ENCODE measurements at places on chromosomes 7 and 10.

- no peak for DNase-seq
Observed at GRCh38 chr7:23523486-23524075, 8.2 kb downstream of the TRA2A start.

DNA sequence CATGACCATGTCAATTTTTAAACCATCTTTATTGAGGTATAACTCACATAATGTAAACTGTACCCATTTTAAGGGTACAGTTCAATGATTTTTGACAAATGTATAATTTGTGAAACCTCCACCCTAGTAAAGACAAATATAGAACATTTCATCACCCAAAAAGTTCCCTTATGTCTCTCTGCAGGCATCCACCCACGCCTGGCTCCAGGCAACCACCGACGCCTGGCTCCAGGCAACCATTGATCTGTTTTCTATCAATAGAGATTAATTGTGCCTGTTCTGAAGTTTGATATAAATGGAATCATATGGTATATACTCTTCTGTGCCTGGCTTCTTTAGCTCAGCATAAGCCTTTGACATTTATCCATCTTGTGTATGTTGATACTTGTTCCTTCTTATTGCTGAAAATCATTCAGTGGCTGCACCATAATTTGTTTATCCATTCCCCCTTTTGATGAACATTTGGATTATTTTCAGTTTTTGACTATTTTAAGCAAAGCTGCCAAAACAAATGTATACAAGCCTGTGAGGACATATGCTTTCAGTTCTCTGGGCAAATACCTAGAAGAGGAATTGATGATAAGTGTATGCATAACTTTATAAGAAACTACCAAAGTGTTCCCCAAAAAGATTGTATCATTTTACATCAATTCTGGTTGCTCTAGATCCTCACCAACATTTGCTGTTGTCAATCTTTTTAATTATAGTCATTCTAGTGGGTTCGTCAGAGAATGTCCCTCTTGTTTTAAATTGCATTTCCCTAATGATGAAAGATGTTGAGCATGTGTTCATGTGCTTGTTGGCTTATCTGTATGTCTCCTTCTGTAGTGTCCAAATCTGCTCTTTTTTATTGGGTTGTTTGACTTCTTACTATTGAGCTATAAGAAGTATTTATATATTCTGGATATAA is 55.7 kb upstream of the HECTD2 start:
- no peak for DNase-seq

DNA sequence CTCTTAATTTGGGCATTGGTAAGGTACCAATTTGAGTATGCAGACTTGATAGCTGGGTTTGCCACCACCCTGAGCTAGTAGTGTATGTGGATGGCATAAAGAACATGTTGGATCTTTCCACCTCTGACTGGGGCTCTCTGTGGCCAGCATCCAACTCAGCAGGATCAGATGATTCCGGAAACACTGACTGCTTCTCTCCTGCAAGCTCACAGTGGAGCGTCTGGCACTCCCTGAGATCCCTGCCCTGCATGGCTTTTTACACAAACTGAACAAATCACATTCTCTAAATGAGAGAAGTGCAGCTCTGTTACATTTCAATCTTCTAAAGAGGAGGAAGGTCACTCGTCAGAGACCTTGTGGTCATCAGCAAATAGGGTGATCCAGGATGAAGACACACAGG is 1057.5 kb downstream of the NRG3 start:
- DNase-seq = no peak

- DNase-seq = no peak
Observed at GRCh38 chr7:80303315-80303714, 168.7 kb downstream of the GNAI1 start.

GRCh38 chr7:128986609-128987008 is 48.9 kb downstream of the IRF5 start:
- DNase-seq = no peak

GRCh38 chr10:70958396-70958795 is 70.0 kb upstream of the PCBD1 start:
- DNase-seq = no peak

DNA sequence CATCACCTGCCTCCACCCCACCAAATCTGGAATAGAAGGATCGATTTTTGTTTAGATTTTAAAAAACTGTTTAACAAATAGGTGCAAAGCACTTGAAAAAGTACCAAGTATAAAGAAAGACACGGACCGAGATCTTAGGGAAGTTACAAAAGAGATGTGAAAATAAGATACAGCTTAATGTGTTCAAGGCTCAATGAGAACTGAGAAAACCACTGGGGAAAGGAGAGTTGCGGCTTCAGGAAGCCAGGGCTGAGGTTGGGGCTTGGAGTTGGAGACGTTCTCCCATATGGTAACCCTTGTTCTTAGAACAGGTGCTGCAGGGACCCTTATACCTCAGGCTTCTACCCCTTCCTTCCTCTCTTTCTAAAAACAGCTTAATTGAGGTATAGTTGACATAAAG is 140.2 kb downstream of the FANK1 start:
- no peak for DNase-seq

DNA sequence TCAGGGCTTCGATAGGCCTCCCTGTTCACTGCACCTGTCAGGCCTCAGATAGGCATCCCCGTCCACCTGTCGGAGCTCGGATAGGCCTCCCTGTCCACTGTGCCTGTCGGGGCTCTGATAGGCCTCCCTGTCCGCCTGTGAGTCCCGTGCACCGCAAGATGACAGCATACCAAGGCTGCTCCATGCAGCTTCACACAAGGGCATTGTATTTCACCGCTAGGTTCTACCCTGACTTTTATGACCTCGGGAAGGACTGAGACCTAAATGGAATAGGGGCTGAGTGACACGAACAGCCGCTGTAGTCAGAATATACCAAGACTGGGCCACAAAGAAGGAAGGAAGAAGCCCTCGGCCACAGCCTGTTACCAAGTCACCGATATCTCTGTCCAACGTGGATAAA is 271.2 kb downstream of the DIP2C start:
- DNase-seq = no peak

- no peak for DNase-seq
Observed at GRCh38 chr7:107643407-107643806, 17.2 kb upstream of the SLC26A4 start.

DNA sequence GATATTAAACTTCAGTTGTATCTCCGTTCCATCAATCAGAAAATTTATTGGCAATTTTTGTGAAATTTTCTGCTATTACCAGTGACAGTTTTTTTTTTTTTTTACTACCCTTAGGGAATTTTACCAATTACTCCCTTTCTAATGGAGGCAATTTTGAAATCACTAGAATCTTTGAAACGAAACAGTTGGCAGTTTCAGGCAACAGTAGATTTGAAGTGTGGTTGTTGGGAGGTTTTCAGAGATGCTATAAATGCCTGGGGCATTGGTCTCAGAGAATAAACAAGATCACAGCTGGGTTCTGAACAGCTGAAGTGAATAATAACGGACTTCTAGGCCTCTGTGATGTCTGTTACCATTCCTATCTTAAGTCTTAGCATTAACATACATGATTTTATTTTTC is 535.9 kb upstream of the POT1 start:
- DNase-seq = no peak

DNA sequence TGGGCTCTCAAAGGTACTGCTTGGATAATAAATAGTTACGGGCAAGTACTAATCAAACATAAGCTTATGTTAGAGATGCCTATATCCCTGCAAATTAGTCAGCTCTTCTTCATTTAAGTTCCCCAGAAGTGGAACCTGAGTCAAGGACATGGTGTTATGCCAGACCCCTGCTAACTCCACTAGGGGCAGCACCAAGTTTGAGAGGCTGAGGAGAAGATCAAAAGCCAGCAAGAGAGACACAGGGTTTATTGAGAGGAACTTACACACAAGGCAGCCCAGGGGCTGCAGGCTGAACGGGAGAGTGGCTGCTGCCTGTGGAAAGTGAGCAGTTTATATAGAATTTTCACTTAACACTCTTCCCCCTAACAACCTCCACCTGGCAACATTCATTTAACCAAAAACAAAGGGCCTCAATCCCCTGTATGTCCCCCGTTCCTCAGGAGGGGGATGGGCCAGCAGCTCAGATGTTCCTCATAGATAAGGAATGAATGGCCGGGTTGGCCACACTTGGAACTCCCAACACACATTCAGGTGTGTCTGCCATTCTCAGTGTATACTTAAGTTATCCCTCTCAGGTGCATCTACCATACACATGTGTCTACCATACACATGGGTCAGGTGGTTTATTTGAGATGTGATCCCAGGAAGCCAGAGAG is 62.6 kb upstream of the GHITM start:
- DNase-seq = no peak

DNA sequence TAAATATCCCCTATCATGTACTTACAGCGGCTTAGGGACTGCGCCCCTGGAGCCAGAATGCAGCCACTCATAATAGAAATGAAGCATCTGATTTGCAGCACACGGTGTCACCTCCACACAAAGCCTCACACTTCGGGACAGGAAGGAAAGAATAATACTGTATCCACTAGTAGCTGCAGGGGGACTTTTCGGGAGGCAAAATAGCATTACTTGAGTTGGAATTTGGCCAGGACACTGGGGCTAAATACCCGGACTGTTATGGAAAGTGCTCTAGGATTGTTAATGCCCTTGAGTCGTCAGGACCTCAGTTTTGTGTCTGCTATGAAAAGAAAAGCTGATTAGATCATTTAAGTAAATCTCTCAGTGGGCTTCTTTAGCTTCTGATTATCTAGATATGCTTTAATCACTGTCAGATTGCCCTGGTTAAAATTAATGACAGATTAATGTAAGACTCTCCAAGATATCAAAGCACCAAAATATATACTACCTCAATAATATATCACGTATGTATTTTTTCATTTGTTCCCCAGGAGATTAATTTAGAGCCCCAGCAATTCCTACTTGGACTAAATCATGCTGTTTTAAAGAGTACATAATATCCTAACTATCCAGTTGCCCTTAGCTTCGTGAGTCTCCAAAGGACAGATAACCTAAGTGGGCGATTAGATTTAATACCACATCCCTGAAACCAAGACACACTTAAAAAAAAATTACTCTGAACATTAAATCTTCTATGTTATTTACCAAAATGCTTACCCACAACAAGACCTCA is 173.0 kb upstream of the NEBL start:
- peak; percentile 44 for DNase-seq

- DNase-seq = peak; percentile 84
Observed at GRCh38 chr10:14648005-14648765, 126.5 kb downstream of the FAM107B start.

GRCh38 chr7:2258661-2259365 is 16.8 kb downstream of the NUDT1 start:
- DNase-seq = no peak
